ENCODE measurements at places on chromosomes 12 and 14. TPM values are rescaled to one million over a fixed set of nuclear protein-coding genes. Genes with fewer than 3 reads are reported as not detected.

Gene DEGS2
- 0.02 TPM for polyA plus RNA-seq

DNA sequence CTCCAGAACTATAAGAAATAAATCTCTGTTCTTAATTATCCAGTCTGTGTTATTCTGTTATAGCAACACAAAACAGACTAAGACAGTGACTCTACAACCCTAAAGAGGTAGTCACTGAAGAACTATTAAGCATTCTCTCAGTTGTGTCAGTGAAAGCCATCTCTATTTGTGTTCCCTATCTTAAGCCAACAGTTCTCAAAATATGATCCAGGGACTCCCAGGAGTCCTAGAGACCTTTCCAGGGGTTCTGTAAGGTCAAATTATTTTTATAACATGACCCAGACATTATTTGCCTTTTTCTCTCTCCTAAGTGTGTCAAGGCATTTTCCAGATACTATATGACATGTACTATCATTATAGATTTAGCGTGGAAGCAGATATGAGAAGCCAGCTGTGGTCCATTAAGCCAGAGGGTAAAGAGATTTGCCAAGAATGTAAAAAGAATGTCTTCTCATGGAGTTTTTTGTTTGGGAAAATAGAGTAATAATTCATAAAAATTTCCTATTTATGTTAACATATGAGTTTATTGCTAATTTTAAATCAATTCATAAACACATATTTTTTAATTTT is 315.8 kb downstream of the RGS6 start:
- DNase-seq, result no peak

Gene KRT6C
- polyA plus RNA-seq, result not detected

DNA sequence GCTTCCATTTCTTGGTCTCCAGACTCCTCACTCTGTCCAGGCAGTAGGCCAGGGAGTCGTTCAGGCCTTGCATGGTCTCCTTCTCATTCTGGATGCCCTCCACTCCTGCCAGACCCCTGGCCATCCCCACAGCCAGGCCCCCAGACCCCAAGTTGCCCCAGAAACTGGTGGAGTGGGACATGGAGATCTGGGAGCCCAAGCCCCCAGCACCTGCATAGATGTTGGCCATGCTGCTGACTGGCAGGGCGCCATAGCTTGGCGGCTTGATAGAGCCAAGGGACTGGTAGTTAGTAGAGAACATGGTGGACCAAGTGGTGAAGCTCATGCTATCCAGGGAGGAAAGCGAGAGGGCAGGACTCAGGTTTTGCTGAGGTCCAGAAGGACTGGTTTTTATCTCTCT is 21.2 kb upstream of the INSM2 start:
- no peak for DNase-seq

GRCh38 chr14:20472536-20473169 is 3.4 kb downstream of the PNP start:
- no peak for DNase-seq

GRCh38 chr12:87317302-87317701 is 711.9 kb downstream of the C12orf50 start:
- DNase-seq, result no peak

DNA sequence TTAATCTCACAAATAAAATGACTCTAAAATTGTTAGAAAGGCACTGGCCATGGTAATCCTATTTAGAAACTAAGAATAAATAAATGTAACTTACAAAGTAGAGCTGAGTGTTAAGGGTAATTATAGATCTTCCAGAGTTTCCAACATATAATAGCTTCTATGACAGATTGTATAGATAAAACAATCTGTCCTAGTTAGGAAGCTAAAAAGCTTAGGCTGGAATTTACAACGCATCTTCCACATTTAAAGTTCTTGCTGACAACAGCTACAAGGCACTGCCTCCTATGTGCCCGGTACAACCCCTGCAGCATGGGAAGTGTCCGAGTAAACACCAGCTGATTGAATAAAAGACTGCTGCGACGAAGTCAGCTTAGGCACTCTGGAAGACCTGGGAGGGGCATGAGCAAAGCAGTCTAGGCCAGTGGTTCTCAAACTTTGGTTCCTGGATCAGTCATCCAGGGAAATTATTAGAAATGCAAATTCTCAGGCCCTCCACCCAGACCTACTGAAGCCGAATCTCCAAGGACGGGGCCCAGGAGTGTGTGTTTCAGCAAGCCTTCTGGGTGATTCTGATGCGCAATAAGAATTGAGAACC is 635.6 kb upstream of the TBX3 start:
- no peak for DNase-seq

- DNase-seq, result no peak
Measured at GRCh38 chr12:123091230-123092150, 59.4 kb downstream of the PITPNM2 start.

- DNase-seq, result no peak
Measured at GRCh38 chr14:87149583-87150354, 843.2 kb downstream of the GALC start.

- peak; percentile 30 for DNase-seq
Measured at GRCh38 chr14:103519837-103520212, 2.8 kb downstream of the CKB start.

DNA sequence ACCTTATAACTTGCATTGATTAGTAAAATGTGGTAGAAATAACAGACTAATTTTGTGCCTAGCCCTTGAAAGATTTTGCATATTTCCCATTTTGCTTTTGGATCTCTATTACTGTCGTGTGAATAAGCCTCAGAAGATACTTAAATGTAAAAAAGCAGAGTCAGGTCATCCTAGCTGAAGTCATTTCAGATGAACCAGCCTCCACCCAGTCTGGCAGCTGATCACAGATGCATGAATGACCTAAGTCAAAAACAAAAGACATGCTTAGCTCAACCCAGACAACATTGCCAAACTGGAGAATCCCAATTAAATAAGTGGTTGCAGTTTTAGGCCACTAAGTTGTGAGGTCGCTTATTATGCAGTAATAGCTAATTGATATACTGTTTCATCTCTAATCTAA is 349.9 kb downstream of the C12orf50 start:
- DNase-seq, result no peak

- DNase-seq, result no peak
Measured at GRCh38 chr12:95529693-95530225, 21.5 kb downstream of the USP44 start.

- DNase-seq, result no peak
Measured at GRCh38 chr12:25801734-25802133, 156.7 kb upstream of the RASSF8 start.

GRCh38 chr12:2152134-2152533 is 99.3 kb downstream of the CACNA1C start:
- DNase-seq, result no peak

Gene SUDS3
- polyA plus RNA-seq, result 21.8 TPM

- DNase-seq, result no peak
Measured at GRCh38 chr14:57845802-57846531, 19.9 kb downstream of the SLC35F4 start.

- DNase-seq, result no peak
Measured at GRCh38 chr14:100710391-100710790, 16.3 kb upstream of the DLK1 start.

GRCh38 chr14:102341566-102341965 is 21.1 kb downstream of the CINP start:
- no peak for DNase-seq

Gene PRB2
- polyA plus RNA-seq, result not detected

GRCh38 chr12:23889069-23889440 is 60.4 kb downstream of the SOX5 start:
- DNase-seq, result no peak

Gene SLC10A1
- polyA plus RNA-seq, result not detected

Gene IL31
- not detected for polyA plus RNA-seq

DNA sequence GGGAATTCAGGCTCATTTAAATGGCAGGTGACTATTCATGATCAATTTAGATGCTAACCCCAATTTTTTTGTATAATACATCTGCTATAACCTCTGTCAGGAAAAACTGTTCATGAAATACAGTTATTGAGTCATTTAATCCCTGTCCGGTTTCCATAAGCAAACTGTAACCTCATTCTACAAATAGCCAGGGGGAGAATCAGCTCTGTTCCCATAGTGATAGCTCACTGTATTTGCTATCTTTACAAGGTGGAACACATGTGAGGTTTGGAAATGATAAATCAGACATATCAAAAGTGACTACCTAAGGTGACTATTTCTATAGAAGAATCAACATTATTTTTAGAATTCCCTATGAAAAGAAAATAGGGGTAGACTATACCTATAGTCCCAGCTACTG is 38.6 kb upstream of the VPS33A start:
- no peak for DNase-seq

- DNase-seq, result peak; percentile 72
Measured at GRCh38 chr12:47742253-47742825, 16.3 kb downstream of the RAPGEF3 start.

- DNase-seq, result no peak
Measured at GRCh38 chr14:87017335-87017734, 975.6 kb downstream of the GALC start.

Gene TMEM229B
- 0.16 TPM for polyA plus RNA-seq

Gene TMTC2
- 6.0 TPM for polyA plus RNA-seq

DNA sequence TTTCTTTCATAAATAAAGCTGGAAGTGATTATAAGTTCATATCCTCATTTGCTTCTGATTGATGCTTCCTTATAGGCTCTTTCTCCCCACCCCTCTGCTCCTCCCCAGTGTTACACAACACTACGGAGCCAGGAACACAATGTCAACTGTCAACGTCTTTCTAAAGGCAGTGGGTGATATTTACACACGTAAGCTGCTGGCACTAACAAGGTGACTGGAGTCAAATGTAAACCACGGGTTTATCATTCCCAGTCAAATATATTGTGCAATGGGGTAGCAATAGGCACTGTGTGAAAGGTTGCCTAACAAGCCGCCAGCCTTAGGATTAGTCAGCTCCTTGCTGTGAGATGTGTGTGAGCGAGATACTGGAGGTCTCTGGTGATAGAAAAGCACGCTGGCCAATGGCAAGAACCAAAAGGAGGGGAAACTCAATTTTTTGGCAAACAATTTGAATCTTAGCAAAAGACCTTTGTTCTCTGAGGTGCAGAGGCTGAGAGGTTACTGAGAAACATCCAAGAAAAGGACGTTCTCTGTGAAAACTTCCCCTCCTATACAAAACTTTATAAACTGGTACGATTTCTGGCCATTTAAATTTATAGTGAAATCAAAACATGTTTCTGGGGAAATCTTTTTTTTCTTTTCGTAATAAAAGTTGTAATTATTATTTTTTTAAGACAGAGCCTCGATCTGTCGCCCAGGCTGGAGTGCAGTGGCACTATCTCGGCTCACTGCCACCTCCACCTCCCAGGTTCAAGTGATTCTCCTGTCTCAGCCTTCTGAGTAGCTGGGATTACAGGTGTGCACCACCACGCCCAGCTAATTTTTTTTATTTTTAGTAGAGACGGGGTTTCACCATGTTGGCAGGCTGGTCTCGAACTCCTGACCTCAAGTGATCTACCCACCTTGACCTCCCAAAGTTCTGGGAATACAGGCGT is 22.3 kb upstream of the HECTD1 start:
- DNase-seq, result no peak

Gene RHEBL1
- 2.3 TPM for polyA plus RNA-seq

DNA sequence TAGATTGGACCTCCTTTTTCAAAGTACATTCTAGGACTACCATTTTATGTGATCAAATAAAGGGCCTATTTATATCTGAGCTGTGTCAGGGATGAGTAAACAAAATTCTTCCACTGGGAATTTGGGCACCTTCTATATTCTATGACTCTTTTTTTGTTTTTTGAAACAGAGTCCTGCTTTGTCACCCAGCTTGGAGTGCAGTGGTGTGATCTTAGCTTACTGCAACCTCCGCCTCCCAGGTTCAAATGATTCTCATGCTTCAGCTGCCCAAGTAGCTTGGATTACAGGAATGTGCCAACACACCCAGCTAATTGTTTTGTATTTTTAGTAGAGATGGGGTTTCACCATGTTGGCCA is 64.8 kb downstream of the DRAM1 start:
- no peak for DNase-seq

DNA sequence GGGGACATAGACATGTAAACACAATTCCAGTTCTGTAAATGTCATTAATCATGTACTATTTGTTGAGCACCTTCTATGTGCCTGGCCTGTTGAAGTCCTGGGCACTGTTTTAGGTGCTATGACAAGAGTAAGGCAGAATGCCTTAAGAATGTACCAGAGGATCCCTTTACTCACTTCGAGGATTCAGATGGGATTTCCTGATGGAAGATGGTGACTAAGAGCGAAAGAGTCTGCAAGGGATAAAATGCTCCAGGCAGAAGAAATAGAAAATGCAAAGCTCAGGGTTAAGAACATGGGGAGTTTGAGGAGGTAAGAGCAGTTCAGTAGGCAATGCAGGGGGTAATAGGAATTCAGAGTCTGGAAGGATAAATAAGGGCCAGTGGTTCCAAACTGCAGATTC is 671.3 kb upstream of the TBX3 start:
- no peak for DNase-seq

Gene DNAH10
- polyA plus RNA-seq, result 0.15 TPM

- no peak for DNase-seq
Measured at GRCh38 chr12:84732828-84733340, 179.7 kb downstream of the SLC6A15 start.

GRCh38 chr12:119255314-119255713 is 76.6 kb downstream of the HSPB8 start:
- no peak for DNase-seq

Gene FLRT2
- 14.1 TPM for polyA plus RNA-seq

Gene RDH12
- polyA plus RNA-seq, result not detected

- DNase-seq, result no peak
Measured at GRCh38 chr14:94465042-94465441, 11.0 kb downstream of the SERPINA9 start.

DNA sequence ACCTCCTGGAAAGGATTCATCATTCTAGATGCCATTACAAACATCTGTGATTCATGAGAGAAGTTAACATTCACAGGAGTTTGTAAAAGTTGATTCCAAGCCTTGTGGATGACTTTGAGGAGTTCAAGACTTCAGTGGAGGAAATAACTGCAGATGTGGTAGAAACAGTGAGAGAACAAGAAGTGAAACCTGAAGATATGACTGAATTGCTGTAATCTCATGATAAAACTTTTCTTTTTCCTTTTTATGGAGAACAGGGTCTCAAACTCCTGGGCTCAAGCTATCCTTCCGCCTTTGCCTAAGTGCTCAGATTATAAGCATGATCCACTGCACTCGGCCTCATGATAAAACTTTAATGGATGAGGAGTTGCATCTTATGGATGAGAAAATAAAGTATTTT is 64.5 kb upstream of the GTF2A1 start:
- no peak for DNase-seq

- no peak for DNase-seq
Measured at GRCh38 chr14:71588028-71588427, 344.2 kb upstream of the RGS6 start.

DNA sequence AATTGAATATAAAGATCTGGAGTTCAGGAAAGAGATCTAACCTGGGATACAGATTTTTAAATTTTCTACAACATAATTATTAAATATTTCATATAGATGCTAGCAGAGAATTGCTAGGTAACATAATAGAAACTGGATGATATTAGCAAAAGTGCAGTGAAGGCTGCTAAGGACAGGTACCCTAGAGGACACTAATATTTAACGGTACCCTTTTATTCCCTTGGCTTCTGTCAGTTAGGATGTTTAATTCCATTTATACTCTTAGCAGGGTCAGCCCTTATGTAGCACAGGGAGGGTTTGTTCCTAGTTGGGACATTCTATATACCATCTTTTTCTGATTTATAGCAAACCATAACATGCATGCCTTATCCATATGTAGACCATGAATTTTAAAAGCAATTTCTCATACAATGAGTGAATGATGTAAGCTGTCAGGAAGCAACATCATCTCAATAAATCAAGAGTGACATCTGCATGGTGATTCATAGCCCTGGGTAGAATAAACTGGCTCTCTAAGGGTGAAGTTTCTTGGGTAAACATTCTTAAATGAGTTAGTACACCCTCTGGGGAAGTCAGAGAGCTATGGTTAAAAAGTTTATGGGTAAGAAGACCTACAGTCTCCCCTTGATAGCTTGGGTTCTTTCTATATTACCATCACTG is 404.4 kb upstream of the MGAT4C start:
- DNase-seq, result no peak

- DNase-seq, result no peak
Measured at GRCh38 chr14:30194741-30195148, 267.1 kb upstream of the PRKD1 start.
